ENCODE measurements at places on chromosomes 6 and 20.

DNA sequence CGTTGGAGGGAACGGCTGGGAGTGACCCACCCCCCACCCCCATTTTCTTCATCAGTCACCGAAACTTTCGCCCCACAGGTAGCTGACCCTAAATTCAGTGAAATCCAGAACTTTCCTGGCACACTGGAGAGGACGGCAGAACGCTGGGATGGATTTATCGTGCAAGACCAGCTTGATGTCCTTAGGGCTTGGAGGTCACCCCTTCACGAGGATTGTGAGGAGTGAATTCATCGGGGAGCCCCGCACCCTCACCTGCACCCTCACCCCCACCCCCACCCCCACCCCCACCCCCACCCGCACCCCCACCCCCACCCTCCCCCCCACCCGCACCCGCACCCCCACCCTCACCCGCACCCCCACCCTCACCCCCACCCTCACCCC is 13.3 kb upstream of the TCFL5 start:
- DNase-seq = no peak

DNA sequence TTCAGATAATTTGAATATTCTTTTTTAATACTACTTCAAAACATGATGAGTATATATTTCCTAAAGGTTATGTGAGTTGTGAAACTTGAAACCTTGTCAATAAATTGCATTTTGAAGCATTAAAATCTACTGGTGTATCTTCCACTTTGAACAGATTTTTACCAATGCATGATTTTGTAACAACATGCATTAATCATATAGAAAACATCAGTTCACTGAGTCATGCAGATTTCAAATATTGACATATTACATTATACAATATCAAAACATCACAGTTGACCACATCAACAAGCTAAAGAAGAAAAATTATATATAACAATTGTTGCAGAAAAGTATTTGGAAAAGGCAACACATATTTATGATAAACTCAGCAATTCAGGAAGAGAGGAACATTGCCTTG is 158.1 kb downstream of the WDR27 start:
- DNase-seq = no peak

GRCh38 chr20:41738604-41739206 is 120.5 kb upstream of the CHD6 start:
- no peak for DNase-seq

- DNase-seq = no peak
Observed at GRCh38 chr20:58019850-58020625, 208.4 kb downstream of the ANKRD60 start.
